Cerebellum (tissue), 4 donors: ENCODE measurements at places on chromosomes 2 and 18. TPM values are rescaled to one million over a fixed set of nuclear protein-coding genes. Genes with fewer than 3 reads are reported as not detected.

SNORC gene
- total RNA-seq: 4.2 TPM

KCNG2 gene
- 2.1 TPM for total RNA-seq

LCT gene
- 0.09 TPM for total RNA-seq

SERPINB5 gene
- not detected for total RNA-seq

IL36RN gene
- not detected for total RNA-seq

RNF125 gene
- total RNA-seq: 2.5 TPM

DNA sequence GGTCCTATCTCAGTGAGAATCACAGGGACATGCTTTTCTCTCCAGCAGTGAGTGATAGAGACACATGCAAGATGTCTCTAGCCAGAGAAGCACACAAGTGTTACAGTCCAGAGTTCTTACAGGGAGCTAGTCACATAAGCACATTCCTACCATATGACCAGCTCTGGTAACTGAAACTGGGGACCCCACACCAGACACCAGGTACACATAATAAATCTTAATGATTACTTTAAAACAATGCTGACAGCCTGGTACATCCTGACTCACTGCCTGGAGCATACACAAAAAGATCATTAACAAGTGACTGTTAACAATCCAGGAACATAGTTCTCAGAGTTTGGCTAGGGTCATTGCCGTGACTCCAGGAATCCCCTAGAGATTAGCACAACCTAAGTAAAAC is 53.6 kb downstream of the GALNT1 start:
- no peak for DNase-seq

GRCh38 chr18:55706898-55707297 is 118.9 kb upstream of the TCF4 start:
- DNase-seq: no peak

DNA sequence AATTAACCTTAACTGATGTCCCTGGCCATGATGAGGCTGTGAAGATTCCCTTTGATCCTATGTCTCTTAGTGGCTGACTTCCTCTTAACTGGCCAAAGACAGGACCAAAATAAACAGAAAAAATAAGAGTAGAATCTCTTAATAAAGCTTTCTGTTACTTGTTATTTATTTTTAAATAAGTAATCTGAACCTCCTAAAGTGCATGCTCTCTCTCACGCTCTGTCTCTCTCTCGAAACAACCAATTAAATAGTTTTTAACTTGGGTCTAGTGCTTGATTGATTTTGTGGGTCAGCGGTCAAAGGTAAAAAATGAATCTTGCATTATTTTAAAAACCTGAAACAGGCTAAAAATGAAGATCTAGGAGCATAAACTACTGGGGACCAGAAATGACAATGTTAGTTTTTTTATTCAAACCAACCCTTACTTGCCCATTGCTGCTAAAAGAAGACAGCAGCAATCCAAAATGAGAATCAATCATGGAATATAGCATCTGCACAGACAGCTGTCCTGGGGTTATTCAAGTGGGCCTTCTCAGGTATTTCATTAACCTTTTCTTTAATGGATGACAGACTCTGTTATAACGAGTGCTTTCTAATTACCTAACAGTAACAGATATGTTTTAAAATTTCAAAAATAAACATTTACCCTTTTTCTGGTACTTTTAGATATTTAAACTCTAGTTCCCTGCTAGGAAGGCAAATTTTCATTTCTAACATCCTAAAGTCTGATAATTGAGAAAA is 11.2 kb downstream of the GAREM1 start:
- no peak for DNase-seq

GRCh38 chr2:122710049-122710448 is 954.6 kb downstream of the TSN start:
- DNase-seq: no peak

- DNase-seq: no peak
Observed at GRCh38 chr18:74050807-74051206, 96.8 kb downstream of the FBXO15 start.

- DNase-seq: no peak
Observed at GRCh38 chr2:67889056-67889455, 173.7 kb downstream of the C1D start.

DNA sequence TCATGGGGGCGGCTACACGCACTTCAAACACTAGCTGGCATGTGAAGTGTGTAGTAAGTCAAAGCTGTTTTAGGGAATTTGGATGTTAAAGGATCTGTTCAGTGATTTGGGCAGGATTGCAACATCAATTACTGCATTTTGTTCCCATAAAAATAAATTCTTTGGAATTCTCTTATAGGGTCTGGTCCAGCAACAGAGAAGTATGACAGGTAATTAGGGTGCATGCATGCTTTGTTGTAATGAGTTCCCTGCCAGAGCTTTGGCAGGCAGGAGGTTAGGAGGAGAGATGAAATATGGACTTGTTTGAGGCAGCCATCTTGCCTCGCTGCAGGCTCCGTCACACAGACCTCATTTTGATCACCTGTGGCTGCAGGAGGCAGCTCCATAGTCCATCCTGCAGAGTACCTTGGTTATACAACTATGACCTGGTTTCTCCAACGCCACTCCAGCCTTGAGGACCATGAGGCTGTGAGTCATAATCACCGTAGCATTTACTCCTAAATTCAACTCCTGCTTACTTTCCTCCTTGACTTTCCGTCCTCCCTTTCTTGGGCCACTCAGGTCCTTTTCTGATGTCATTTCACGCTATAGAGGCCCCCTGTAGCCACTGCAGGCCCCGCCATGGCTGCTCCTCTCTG is 26.5 kb upstream of the EML4 start:
- no peak for DNase-seq

DNA sequence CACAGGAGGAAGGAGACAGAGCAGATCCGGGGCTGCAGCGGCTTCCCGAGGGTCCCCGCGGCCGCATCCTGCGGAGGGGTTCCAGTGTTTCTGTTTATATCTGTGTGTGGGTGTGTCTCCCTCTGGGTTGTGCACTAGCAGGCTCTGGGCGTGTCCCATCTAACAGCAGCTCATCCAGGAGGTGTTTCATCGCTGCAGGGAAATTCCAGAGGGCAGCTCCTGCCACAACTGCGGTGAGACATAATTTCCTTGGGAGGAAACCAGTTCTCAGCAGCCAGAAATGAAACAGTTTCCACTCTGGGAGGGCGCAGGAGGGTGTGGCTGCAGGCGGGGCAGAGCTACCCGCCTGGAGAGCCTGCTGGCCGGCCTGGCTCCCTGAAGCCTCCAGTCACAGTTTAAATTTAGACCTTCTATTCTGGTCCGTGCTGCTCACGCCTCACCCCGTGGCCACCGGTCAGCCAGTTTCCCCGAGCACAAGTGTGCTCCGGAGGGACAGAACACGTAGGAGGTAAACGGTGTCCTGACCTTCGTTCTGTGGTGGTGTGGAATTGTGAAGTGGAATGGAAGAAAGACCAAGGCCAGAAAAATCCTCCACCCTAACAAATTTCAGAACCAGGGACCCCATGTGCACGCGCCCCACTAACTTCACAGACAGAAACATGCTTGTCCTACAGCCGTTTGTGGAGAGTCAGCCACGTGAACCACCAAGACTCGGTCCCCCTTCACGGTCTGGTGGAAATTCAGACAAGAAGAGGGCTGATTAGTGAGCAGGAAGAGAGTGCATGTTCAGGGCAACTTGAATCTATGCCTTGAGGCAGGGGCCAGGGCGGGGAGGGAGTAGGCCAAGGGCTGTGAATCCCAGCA is 50.2 kb downstream of the TEX44 start:
- peak; percentile 76 for DNase-seq
